ENCODE measurements at places on chromosomes 1 and 21.

DNA sequence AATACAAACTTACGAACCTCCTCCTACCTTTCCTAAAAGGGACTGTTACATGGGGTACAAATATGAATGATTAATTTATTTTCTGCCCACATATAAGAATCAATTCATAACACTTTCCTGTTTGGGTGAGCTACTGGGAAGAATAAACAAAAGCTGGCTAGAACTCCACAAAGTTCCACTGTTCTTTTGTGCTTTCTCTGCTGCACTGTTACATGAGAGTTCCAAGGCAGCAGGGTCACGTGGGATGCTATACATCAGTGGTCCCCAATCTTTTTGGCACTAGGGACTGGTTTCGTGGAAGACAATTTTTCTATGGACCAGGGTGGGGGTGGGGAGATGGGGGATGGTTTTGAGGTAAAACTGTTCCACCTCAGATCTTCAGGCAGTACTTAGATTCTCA lies 2.2 kb upstream of the ANGPTL7 start:
- no peaks in the 10 kb centered on the region for H3K4me1 ChIP-seq
- H3K27me3 ChIP-seq = no peaks in the 10 kb centered on the region
- DNase-seq = no peak
- H3K4me3 ChIP-seq = no peak overlapping the region
- H3K36me3 ChIP-seq = peaks cover 42% of the 10 kb centered on the region

DNA sequence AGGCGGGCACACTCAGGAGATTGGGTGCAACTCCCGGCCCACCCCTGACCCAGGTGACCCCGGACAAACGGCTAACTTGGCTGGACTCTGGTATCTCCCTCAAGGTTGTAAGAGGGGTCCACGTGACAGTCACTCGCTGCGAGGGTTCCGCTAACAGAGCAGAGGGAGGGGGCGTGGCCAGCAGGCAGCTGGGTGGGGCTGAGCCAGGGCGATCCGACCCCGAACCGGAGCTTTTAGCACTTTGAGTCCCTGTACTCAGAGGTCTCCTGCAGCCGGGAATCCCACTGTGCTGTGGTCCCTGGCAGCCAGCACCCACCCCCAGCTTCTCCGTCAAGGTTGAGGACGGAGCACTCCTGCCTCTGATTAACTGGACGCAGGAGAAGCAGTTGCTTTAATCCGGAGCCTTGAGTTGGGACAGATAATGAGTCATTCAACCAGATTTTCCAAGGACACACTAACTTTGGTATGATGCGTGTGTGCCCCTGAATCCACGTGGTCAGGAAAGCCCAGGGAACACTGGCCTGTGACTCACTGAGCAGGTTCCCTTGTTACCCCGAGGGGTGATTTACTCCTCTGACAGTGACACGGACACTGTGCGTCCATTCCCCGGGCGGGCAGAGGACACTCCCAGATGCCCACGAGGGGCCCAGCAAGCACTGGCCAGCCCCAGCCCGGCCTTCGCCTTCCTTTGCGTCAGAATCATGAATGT lies 16.8 kb downstream of the TRPM2 start:
- no peak for DNase-seq
- peaks cover 2% of the 10 kb centered on the region for H3K4me1 ChIP-seq
- H3K36me3 ChIP-seq = no peaks in the 10 kb centered on the region
- no peak overlapping the region for H3K4me3 ChIP-seq

DNA sequence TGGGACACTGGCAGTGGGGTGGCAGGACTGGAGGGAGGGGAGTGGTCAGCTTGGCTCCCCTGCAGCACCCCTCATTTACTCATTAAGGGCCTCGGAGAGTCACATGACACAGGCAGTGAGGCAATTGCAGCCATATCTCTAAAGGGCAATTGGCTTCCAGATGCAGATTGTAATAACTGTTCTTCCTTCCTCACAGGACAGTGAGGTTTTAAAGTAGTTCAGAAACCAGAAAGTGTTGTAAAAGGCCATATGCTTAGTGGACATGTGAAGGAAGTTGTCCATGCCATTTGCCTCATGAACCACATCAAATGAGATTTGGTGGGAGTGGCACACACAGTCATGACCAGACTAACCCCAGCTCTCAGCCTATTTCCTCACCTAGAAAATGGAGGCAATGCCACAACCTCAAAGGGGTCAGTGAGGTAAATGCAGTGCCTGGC lies 11.1 kb downstream of the MTX1 start:
- no peak overlapping the region for H3K4me3 ChIP-seq
- DNase-seq = no peak
- H3K4me1 ChIP-seq = no peaks in the 10 kb centered on the region
- no peak overlapping the region for H3K27ac ChIP-seq
- H3K27me3 ChIP-seq = no peaks in the 10 kb centered on the region

DNA sequence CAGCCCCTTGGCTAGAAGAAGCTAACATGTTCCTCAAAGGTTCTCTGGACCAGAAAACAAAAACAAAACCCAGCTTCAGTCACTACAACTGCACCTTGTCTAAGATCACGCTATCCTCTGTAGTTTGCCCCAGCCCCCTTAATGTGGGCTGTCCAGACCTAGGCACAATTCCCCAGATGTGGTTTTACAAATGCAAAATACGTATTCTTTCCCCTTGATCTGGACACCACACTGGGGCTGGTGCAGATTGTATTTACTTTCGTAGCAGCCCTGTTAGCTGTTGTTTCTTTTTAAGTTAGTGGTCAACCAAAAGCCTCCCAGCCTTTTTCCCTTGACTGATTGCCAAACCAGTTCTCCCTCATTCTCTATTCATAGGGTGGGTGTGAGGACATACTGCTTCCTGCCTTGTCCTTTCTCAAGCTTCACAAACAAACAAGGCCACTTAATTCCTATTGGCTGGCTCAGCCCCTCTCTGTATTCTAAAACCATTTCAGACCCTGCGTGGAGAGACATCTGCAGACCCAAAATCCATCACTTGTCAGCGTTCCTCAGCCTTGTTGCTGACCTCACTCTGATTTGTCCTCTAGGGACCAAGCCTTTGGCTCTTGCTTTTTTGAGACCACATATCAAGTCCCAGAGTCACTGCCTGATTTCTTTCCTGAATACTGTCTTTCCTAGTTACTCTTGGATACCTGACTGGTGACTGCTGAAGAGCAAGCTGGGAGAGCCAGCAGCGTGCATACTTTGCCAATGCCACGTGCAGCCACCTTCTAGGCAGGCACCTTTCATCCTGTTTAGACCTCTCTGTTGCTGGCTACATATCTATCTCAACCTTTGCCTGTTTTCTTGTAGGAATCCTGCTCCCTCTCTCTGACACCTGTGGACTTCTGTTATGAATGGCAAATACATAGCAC lies 96.4 kb upstream of the RAB3GAP2 start:
- no peak for DNase-seq
- no peaks in the 10 kb centered on the region for H3K36me3 ChIP-seq
- no peaks in the 10 kb centered on the region for H3K4me1 ChIP-seq
- H3K4me3 ChIP-seq = no peak overlapping the region

DNA sequence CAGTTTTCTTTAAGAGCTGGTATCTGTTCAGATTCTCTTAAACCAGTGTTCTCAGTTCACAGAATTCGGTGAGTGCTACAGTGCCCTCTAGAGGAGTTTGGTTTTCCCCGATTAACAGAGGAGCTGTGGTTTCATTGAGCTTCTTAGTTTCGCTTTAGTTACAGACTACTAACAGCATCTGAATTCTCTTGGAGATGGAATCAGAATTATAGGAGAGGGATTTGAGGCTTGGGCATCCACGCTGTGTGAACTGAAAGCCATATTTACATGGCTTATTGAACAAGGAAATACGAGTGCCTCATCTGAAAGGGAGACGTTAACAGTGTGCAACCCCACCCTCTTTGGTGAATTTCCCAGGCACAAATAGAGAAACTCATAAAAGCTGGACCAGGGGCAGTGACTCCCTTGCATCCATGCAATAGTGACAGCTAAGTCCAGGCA lies 202.0 kb downstream of the USH2A start:
- no peak overlapping the region for H3K27ac ChIP-seq
- H3K27me3 ChIP-seq = no peaks in the 10 kb centered on the region
- H3K4me3 ChIP-seq = no peak overlapping the region
- no peak for DNase-seq
- H3K4me1 ChIP-seq = no peaks in the 10 kb centered on the region

DNA sequence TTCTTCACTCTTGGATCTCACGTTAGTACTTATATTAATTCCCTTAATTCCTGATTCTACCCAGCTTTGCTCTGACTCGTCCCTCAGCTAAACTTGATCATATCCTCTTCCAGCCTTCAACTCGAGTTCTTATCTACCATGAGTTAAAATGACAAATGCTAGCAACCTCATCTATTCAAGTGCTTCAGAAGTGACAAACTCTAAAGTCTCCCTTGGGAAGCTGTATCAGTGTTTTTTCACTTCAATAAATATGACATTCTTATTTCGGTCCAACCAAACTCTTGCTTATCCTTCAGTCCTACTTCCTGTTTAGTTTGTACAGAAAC lies 75.3 kb downstream of the FOXJ3 start:
- no peak for DNase-seq
- no peaks in the 10 kb centered on the region for H3K27me3 ChIP-seq
- H3K36me3 ChIP-seq = no peaks in the 10 kb centered on the region
- no peak overlapping the region for H3K27ac ChIP-seq

- no peaks in the 10 kb centered on the region for H3K36me3 ChIP-seq
- H3K27me3 ChIP-seq = no peaks in the 10 kb centered on the region
- DNase-seq = no peak
- H3K4me1 ChIP-seq = no peaks in the 10 kb centered on the region
Measured at GRCh38 chr1:55916481-55916880, 662.9 kb downstream of the PLPP3 start.

GRCh38 chr1:246302711-246303317 lies 204.3 kb downstream of the SMYD3 start:
- no peaks in the 10 kb centered on the region for H3K27me3 ChIP-seq
- no peaks in the 10 kb centered on the region for H3K36me3 ChIP-seq
- H3K4me1 ChIP-seq = no peaks in the 10 kb centered on the region
- DNase-seq = no peak

DNA sequence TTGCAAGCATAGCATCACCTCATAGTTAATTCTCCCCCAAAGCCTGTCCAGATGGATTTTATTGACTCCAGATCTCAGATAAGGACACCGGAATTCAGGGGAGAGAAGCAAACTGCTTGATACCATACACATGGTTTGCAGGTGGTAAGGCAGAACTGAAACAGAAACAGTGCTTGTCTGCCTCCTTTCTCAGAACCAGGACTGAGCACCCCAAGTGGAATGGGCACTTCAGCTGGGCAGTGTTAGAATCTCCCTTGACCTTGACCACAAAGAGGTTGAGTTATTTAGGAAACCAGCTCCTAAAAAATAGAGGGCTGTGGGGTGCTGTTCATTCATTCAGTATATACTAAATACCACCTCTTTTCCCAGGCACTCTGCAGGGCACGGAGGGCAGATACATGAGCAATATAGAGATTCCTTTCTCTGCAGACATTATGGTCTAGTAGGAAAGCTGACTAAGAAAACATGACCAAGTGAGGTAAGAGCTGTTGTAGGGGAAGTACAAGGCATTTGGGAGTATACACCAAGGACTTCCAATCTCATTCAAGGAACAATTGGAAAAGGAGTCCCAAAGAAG lies 185.2 kb downstream of the C1orf94 start:
- no peaks in the 10 kb centered on the region for H3K36me3 ChIP-seq
- H3K27me3 ChIP-seq = no peaks in the 10 kb centered on the region
- no peak for DNase-seq
- no peak overlapping the region for H3K4me3 ChIP-seq

GRCh38 chr1:37399830-37400464 lies 74.4 kb upstream of the ZC3H12A start:
- H3K27ac ChIP-seq = no peak overlapping the region
- DNase-seq = no peak
- H3K36me3 ChIP-seq = no peaks in the 10 kb centered on the region
- H3K27me3 ChIP-seq = no peaks in the 10 kb centered on the region
- no peak overlapping the region for H3K4me3 ChIP-seq

- no peak overlapping the region for H3K27ac ChIP-seq
- H3K36me3 ChIP-seq = no peaks in the 10 kb centered on the region
- H3K4me3 ChIP-seq = no peak overlapping the region
- peak; percentile 60 for DNase-seq
- peaks cover 5% of the 10 kb centered on the region for H3K4me1 ChIP-seq
Measured at GRCh38 chr21:42258150-42258884, 39.4 kb downstream of the ABCG1 start.

- no peak overlapping the region for H3K4me3 ChIP-seq
- no peak for DNase-seq
- H3K27ac ChIP-seq = no peak overlapping the region
- H3K27me3 ChIP-seq = no peaks in the 10 kb centered on the region
- no peaks in the 10 kb centered on the region for H3K4me1 ChIP-seq
Measured at GRCh38 chr1:55593298-55593697, 378.1 kb upstream of the USP24 start.

- no peaks in the 10 kb centered on the region for H3K27me3 ChIP-seq
- H3K4me1 ChIP-seq = no peaks in the 10 kb centered on the region
- no peak overlapping the region for H3K27ac ChIP-seq
- no peaks in the 10 kb centered on the region for H3K36me3 ChIP-seq
- H3K4me3 ChIP-seq = no peak overlapping the region
Measured at GRCh38 chr1:228267962-228268880, 60.4 kb downstream of the OBSCN start.

- DNase-seq = no peak
- H3K27me3 ChIP-seq = no peaks in the 10 kb centered on the region
- peak overlapping the region; percentile 66 for H3K27ac ChIP-seq
- peaks cover 58% of the 10 kb centered on the region for H3K4me1 ChIP-seq
Measured at GRCh38 chr21:33238565-33239255, 9.0 kb downstream of the IFNAR2 start.

- no peak overlapping the region for H3K27ac ChIP-seq
- no peaks in the 10 kb centered on the region for H3K27me3 ChIP-seq
- DNase-seq = no peak
Measured at GRCh38 chr21:42632336-42632751, 21.1 kb upstream of the PDE9A start.

DNA sequence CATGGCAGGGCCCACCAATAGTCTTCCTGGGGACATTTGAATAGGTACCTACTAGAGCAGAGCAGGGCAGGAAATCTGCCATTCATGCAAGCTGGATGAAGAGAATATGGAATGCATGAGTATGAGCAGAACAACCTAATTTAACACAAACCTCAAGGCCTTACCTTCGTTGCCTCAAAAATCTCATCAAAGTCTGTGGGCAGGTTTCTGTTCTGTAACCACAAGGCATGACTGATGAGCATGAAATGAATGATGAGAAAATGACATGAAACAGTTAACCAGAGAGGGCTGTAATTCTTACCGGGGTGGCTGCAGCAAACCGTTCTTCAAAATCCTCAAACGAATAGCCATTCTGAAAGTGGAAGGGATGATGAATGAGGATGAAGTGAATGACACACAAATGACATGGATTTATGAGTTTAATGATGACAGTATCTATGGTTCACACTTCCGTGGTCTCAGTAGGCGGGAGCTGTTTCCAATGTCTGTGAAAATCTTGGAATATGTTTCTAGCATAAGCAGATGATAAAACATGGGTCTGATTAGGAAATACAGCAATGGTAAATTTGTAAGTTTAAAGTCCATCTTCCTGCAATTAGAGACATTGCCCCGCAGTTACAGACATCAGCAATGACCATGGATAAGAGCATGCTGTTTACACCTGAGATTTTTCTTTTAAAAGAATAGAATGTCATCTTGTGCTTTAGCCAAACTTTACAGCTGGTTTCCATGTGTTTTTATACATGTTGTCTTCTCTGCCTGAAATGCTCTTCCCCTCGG lies 67.6 kb upstream of the C8B start:
- no peak overlapping the region for H3K4me3 ChIP-seq
- H3K36me3 ChIP-seq = no peaks in the 10 kb centered on the region
- DNase-seq = no peak
- no peak overlapping the region for H3K27ac ChIP-seq
- no peaks in the 10 kb centered on the region for H3K27me3 ChIP-seq

- H3K4me1 ChIP-seq = no peaks in the 10 kb centered on the region
- DNase-seq = no peak
- no peaks in the 10 kb centered on the region for H3K27me3 ChIP-seq
- H3K36me3 ChIP-seq = no peaks in the 10 kb centered on the region
- no peak overlapping the region for H3K27ac ChIP-seq
Measured at GRCh38 chr1:147515045-147515869, 26.0 kb upstream of the BCL9 start.
